ENCODE measurements at places on chromosomes 1 and 21. TPM values are rescaled to one million over a fixed set of nuclear protein-coding genes. Genes with fewer than 3 reads are reported as not detected.

The FOXD3 gene
- total RNA-seq, result not detected

The ZSWIM5 gene
- total RNA-seq, result 0.17 TPM

The DFFA gene
- total RNA-seq, result 36.7 TPM

The MAP1LC3C gene
- total RNA-seq, result not detected

The B3GALT5 gene
- not detected for total RNA-seq

The EDN2 gene
- total RNA-seq, result not detected

The C4BPA gene
- not detected for total RNA-seq
